ENCODE measurements at places on chromosomes 12 and 14.

GRCh38 chr14:52951681-52952554 lies 1.1 kb upstream of the FERMT2 start:
- DNase-seq = peak; percentile 65

DNA sequence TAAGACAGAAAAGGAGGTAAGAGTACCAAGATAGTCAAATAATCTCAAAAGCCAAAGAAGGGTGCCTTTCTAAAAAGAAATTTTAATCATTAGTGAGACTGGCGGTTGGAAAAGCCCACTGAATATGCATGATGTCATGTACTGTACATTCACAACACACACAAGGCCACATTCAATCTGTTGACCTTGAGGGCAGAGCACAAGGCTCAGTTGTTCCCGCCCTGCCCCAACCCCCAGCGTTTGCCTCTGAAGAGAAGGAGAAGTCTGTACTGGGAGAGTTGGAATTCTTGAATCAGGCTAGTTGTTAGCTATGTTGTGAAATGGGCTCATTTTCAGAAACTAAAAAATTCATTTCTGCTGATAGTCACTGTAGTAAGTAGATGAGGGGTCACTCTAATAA lies 50.2 kb upstream of the NID2 start:
- DNase-seq = no peak

- DNase-seq = no peak
These were observed 2.4 kb downstream of the LGR5 start for GRCh38 chr12:71441836-71442566.

DNA sequence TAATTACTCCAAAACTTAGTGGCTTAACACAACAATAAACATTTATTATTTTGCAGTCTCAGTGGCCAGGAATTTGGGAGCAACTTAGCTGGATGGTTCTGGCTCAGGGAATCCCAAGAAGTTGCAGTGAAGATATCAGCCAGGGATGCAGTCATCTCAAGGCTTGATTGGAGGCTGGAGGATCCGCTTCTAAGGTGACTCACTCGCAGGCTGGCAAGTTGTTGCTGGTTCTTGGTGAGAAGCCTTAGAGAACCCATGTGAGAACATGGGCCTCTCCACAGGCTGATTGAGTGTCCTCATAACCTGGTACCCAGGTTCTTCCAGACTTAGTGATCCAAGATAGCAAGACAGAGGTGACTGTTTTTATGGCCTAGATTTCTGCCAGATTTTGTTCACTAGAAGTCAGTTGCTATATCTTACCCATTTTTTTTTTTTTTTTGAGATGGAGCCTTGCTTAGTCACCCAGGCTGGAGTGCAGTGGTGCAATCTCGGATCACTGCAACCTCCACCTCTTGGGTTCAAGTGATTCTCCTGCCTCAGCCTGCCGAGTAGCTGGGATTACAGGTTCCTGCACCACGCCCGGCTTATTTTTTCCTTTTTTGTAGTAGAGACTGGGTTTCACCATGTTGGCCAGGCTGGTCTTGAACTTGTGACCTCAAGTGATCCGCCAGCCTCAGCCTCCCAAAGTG lies 32.5 kb downstream of the BRMS1L start:
- DNase-seq = no peak

- no peak for DNase-seq
These were observed 366.3 kb downstream of the AACS start for GRCh38 chr12:125431516-125431915.

- no peak for DNase-seq
These were observed 100.7 kb downstream of the RPL10L start for GRCh38 chr14:46550836-46551235.

DNA sequence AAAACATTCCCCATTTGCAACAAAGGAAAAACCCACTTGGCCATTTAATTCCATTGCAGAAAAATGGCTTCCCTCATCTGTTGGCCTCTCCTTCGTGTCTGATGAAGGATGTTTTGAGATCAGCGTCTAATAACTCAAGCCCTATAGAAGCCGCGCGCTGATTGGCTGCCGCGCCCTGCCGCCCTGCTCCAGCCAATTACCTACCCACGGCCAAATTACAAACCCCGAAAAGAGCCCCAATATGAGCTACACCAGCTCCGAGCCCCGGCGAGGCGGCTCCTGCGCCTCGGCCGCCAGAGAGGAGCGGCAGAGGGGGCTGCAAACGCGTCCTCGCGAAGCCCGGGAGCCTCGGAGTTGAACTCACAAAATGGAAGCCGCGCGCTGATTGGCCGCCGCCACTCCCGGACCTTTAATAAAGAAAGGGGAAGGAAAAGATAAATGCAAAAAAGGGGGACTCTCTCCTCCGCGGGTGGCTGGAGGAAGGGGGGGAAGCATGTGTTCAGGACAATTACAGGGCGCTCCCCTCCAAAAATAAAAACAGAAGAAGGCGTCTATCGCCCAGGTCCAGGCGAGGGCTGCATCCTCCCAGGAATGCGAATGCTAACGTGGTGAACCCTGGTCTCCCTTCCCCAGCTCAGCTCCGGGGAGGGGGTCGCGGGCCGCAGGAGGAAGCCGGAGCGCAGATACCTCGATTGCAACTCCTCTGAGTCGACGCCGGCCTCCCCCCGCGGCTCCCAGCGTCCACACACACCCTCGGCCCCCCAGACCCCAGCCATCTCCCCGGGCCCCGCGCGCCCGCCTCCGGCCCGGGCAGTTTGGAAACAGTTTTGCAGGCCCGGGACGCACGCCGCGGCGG lies 738 bp upstream of the SETD1B start:
- DNase-seq = peak; percentile 95

GRCh38 chr12:53466640-53467039 lies 14.7 kb downstream of the PCBP2 start:
- no peak for DNase-seq

GRCh38 chr12:50325890-50326391 lies 42.6 kb upstream of the LIMA1 start:
- DNase-seq = no peak

DNA sequence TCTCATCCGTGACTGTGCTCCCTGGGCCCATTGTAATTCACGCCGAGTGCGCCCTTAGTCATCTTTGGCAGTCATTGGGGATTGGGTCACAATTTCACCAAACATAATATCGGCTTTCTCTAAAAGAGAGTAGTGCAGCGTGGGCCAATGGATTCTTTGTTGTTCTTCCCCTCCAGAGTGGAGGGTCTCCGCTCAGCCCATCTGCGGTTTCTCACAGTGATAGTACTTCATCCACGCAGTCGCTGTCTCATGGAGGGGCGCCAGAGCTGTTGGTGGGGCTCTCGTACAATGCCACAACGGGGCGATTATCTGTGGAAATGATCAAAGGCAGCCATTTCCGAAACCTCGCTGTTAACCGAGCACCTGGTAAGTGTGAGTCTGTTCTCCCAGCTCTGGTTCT lies 321.8 kb downstream of the SNAPC1 start:
- DNase-seq = no peak

DNA sequence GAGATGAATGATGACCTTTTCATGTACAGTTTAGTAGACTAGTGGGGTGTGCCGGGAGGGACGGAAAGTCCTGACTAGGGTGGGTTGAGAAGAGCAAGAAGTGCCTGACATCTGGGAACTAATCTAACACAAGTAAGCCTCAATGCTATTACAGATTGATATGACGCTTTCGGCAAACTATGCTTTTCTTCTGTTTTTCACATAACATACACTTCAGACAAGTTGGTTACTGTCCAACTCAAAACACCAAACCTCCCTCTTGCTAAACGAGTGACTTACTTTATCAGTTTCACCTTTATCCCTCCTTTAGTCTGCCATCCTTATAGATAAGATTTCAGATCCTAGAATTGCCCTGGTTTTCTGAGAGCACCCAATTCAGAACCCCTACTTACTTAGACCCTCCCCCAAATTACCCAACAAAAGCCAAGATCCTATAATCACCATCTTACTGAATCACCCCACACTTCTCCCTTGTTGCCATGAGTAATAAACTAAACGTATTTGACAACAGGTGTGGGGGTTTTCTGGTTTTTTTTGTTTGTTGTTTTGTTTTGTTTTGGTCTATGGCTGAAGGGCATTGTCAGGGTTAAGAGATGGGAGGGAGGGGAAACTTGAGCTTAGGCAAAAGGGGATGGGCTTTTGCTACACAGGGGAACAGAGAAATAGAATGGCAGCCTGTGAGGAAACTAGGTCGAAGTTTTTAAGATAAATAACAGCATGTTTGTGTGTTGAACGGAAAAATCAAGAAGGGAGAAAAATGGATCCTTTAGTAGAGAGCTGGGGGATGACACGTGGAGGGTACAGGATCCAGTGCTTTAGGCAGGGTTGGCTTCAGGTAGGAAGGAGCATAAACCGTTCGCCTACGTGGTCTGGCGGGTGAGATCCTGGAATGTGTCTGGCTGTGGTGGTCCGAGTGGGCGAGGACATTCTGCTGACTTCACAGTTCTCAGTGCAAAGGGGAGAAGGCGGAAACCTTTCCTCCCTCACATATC lies 6.1 kb upstream of the PSMA3 start:
- no peak for DNase-seq

DNA sequence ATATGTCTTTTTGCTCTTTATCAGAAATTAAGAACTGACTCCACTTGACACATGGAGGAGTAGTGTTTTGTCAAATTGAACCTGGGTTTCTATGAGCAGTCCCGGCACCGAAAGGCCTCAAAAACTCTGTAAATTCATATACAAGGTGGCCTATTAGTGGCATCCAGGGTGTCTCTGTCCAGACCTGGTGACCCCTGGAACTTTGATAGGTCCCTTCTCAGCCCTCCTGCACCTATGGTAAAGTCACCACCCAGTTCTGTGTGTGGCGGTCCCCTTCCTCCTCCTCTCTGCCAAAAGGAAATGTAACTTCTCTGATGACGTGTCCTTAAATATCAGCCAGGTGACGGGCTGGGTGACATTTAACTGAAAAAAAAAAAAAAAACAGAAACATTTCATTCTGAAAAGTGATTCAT lies 204.0 kb upstream of the FOXN3 start:
- no peak for DNase-seq

GRCh38 chr12:18897823-18898222 lies 159.9 kb downstream of the CAPZA3 start:
- no peak for DNase-seq

DNA sequence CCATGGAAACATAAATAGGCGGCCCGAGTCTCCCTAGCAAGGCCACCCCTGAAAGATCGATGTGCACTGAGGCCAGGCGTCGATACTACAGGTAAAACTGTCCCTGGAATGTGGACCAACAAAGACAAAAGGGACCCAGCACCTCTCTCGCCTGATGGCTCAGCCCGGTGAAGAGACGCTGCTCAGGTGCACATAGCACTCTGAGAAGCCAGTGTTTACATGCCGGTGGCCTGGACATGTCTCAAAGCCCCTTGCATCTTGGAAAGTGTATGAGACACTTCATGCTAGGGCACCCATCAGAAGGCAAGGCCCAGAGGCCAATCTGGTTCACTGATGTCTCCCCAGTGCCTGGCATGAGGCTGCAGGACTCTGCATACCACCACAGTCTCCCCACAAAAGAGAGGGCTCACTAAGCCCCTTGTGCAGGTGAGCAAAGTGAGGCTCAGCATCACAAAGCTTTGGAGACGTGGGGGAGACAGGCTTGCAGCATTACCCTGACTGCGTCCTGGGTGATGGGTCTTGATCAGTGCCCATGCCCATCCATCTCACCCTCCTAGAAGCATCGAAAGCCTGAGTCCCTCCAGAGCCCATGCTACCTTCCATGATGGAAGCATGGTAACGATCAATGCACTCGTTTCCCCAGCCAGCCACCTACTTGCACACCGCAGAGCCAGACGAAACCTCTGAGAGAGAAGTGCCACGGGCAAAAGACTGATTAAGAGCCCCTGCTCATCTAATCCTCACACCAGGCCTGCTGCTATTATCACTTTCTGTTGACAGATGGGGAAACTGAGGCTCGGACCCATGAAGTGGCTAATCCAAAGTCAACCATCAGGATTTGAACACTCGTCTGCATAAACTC lies 16.1 kb downstream of the BCL11B start:
- DNase-seq = no peak

GRCh38 chr12:6827982-6828780 lies at the start of gene P3H3:
Gene P3H3 (plus strand): TSS chr12:6828407. CDS start chr12:6828441, 34 bp downstream.
- no peak for DNase-seq

DNA sequence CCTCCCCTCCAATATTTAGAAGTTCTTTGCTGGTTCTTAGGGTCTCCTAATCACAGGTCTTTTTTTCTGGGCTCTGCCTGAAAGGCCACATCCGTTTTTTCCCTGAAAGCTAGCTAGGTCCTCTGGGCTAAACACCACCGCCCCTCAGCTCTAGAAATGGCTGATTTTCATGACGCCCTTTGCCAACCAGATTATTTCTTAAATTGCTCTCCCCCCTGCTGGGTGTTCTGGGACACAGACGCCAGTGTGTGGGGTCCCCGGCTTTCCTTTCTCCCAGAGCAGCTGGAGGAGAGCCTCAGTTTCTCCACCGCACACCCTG lies 45.3 kb upstream of the ATP23 start:
- no peak for DNase-seq

GRCh38 chr12:19539836-19540235 lies 100.5 kb downstream of the AEBP2 start:
- no peak for DNase-seq

- DNase-seq = no peak
These were observed 31.1 kb upstream of the DHRS7 start for GRCh38 chr14:60196291-60196690.

DNA sequence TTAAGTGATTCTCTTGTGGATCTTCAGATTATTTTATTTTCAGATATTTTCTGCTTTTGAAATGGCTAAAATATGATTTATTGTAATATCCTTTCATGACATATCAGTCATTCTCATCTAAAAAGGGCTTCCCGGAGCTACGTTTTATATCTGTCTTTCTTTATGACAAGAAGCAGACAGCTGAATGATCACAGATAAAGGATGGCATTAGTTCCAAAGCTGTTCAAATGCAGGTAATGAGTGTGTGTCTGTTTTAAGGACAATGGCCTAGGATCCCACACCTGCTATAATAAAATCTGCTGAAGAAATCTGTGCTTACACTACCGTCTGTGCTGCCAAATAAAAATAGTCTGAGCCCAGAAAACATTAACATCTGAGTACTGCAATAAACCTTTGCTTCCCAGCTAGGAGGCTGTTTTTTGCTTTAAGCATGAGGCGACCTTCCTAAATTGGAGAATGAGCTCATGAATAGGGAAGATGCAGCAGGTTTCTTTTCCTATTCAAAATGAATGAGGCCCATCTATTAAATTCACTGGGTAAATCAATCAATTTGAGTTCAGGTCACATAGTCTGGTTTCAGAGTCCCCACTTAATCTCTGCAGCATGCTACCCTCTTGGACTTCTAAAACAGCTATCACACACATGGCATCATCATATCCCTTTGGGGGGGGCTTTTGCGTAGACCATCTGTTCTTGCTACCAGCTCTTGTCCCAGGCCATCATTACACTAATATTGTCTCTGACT lies 498.5 kb downstream of the NELL2 start:
- DNase-seq = no peak

DNA sequence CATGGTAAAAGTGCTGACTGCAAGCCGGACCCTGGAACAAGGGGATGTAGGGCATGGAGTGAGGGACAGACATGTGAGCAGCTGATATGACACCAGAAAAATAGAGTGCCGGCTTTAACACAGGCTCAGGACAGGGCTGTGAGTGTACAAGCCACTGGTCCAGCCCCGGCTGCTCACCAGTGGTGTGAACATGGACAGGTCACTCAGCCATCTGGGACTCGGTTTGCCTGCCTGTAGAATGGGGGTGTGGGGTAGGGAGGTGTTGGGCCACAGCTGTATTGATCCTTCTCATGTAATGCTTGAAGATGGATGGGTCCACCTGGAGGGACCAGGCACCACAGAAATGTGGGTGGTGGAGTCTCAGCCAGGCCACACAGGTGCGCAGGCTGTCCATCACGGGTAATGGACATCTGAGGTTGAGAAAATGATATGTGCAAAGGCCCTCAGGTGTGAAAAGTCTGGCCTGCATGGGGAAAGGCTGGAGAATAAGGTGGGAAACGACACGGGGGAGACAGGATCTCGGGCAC lies 10.6 kb upstream of the KRT74 start:
- DNase-seq = no peak
